ENCODE measurements at places on chromosomes 11 and 22. TPM values are rescaled to one million over a fixed set of nuclear protein-coding genes. Genes with fewer than 3 reads are reported as not detected.

DNA sequence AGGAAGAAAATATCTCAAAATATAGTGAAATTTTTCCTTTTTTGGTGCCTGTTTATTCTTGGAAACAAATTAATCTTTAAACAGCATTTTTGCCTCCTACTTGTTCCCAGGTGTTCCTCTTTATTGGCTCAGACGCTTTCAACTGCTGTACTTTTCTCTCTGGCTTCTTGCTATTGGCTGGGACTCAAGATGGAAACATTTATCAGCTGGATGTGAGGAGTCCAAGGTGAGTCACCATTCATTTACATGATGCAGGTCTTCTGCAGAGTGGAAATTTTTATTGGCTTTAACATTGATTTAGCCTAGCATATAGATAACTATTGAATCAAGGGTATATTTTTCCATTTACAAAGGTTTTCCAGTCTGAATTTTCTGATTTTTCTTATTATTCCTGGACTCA is 34.4 kb upstream of the DNAJB13 start:
- no peak overlapping the region for H3K27ac ChIP-seq
- no peak for DNase-seq
- H3K4me1 ChIP-seq: no peaks in the 10 kb centered on the region
- H3K27me3 ChIP-seq: no peaks in the 10 kb centered on the region
- H3K4me3 ChIP-seq: no peak overlapping the region
- H3K36me3 ChIP-seq: peaks cover 61% of the 10 kb centered on the region

GRCh38 chr11:110478410-110478809 is 48.7 kb downstream of the FDX1 start:
- peak; percentile 92 for DNase-seq
- H3K27ac ChIP-seq: no peak overlapping the region
- H3K4me1 ChIP-seq: no peaks in the 10 kb centered on the region
- H3K36me3 ChIP-seq: no peaks in the 10 kb centered on the region

Gene MUC2
- not detected for total RNA-seq

Gene CST6
- 4.2 TPM for total RNA-seq
